ENCODE measurements at places on chromosomes 12 and 14.

DNA sequence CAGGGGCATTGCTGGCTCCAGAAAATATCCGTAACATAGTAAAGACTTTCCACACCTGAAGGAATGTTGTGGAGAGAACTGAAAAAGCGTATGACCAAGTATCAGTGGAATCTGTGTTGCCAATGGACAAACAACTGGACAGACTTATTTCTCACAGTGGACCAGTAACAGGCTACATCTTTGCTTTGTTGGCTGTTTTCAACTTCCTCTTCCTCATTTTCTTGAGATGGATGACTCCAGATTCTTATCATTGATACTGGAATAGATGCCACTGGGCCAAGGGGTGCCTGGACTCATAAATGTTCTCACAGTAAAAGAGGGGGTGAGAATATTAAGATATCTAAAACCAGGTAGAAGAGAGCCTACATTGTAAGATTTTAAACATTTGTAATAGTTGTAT is 6.4 kb downstream of the GAS2L3 start:
- DNase-seq, result no peak

DNA sequence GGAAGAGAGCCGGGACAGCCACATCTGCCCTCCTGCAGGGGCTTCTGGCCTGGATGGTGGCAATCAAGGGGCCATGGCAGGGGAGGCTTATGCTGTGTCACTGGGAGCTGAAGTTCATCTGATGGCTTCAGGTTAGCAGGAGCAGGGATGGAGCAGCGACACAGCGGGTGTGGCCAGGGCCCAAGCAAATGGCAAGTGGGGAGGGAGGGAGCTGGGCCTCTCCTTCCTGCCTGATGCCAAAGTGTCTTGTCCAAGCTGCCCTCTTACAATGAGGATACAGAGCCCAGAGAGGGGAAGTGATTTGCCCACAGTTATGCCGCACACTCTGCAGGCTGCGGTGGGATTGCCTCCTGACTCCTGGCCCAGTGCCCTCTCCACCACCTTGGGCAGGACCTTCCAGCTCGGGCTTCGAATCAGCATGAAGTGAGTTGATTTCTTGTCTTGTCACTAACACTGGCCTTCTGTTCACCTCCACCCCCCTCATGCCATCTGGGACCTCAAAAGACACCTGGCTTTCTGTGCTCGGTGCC is 51.3 kb downstream of the IQSEC3 start:
- no peak for DNase-seq

GRCh38 chr14:99518441-99519346 is 37.5 kb downstream of the CCNK start:
- DNase-seq, result peak; percentile 80

DNA sequence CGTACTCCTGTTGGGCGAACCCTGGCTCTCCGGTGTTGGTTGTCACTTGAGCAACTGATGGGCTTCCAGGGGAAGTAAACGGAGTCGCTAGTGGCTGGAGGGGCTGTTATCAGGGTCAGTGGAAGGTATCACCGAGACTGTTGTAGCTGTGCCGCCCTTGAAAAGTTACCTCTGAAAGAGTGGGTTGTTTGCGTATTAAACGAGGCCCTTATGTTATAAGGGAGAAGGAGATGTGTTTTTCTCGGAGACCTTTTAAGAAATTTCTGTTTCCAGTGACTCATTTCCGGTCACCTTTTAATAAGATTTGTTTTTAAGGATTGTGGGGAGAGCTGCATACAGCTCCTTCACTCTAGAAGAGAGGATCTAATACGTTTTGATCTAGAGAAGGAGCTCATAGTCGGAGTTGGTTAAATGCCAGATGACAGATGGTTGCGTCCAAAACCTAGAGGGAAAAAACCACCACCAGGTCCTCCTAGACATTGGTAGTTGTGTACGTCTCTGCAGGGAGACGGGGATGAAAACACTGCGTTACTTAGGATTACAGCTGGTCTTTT is 750 bp upstream of the DBX2 start:
- no peak for DNase-seq

DNA sequence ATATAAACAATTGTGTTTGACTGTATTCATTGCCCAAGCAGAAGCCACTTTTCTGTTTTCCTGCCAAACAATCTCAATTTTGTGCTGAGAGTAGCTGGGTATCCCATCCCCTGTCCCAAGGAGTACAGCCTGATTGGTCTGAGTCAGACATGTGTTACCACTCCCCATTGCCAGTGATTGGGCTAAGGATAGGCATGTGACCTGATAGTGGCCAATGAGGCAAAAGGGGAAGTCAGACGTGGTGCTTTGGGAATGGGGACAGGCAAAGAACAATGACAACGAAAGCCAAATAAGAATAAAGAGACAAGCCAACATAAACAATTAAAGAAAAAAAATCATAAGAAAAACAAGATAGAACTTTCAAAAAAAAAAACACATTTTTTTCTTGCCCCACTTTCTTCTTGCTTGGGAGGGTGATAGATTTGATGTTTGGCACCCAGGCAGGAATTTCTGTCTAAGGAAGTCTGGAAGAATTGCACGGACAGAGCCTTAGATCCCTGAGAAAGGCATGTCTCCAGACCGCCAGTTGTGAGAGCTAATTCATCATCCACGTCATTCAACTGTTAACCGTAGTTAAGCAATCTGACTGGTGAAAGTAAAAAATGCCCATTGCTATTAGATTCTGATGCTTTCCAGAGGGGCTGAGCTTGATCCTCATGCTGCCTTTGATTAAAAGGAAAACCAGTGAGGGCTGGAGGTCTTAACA is 626.6 kb upstream of the TMEM132C start:
- no peak for DNase-seq

GRCh38 chr12:116863275-116863767 is 17.9 kb downstream of the HRK start:
- DNase-seq, result no peak

DNA sequence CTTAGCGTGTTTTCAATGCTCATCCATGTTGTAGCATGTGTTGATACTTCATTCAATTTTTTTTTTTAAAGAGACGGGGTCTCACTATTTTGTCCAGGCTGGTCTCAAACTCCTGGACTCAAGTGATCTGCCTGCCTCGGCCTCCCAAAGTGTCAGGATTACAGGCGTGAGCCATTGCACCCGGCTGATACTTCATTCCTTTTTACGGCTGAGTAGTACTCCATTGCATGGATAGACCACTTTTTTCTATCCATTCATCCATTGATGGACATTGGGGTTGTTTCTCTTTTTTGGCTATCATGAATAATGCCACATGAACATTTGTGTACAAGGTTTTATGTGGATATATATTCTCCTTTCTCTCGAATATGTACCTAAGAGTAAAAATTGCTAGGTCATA is 1.2 kb downstream of the P2RX7 start:
- DNase-seq, result no peak

GRCh38 chr12:65891219-65891618 is 66.9 kb downstream of the HMGA2 start:
- DNase-seq, result no peak

DNA sequence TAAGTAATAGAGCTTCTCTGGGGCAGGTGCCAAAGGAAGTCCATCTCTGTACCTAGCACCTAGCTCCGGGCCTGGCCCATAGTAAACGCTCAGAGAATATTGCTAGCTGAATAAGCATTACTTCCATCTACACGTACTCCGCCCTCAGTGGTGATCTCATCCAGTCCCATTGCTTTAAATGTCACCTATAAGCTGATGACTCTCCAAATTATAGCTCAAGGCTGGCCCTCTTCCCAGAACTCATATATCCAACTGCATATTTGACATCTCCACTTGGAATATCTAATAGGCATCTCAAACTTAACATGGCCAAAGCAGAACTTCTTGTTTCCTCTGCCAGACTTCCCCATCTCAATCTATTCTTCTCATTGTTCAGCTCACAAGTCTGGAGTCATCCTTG is 6.9 kb upstream of the DYNLL1 start:
- DNase-seq, result no peak

Data from stimulated activated CD4-positive, alpha-beta T cell treated with anti-CD3 and anti-CD28 coated beads, Interleukin-1b, Interleukin-23, amount 100 ng/mL, for 4 hours (primary cell).